AG04450 (cell line): ENCODE measurements at places on chromosomes 4 and X. TPM values are rescaled to one million over a fixed set of nuclear protein-coding genes. Genes with fewer than 3 reads are reported as not detected.

WAS gene
- polyA plus RNA-seq = 0.14 TPM in 1 of 2 replicates, not detected in the other

DKK2 gene
- polyA plus RNA-seq = 0.74 and 0.83 TPM in 2 replicates

PPP2R2C gene
- 0.07 TPM in 1 of 2 replicates, not detected in the other for polyA plus RNA-seq

USP17L29 gene
- not detected in 2 replicates for polyA plus RNA-seq

NHSL2 gene
- polyA plus RNA-seq = 3.0 and 3.1 TPM in 2 replicates

EREG gene
- 1.5 and 1.8 TPM in 2 replicates for polyA plus RNA-seq

MAGEA8 gene
- not detected in 2 replicates for polyA plus RNA-seq

TLR6 gene
- polyA plus RNA-seq = 2.8 and 3.7 TPM in 2 replicates

SLC6A14 gene
- polyA plus RNA-seq = not detected in 2 replicates

- no peak for DNase-seq
Measured at GRCh38 chr4:98444371-98444770, 183.2 kb downstream of the RAP1GDS1 start.

DNA sequence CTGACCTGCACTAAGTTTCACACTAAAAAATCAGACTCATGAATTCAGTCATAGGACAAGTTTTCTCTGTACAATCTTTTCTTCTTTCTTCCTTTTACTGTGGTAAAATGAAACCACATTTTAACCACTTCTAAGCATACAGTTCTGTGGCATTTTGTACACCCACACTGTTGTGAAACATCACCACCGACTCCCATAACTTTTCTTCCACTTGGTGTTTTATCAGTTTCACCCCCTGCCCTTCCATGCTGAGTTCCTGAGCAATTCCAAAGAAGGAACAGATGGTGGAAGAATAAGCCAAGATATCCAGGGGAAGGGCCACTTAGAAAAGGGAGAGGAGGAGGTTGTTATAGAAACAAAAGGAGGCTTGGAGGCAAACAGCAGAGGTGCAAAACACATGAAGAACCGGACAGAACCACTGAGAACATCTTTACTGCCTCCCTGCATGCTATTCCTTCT is 22.6 kb downstream of the SLC25A4 start:
- peak; percentile 46 for DNase-seq

DNA sequence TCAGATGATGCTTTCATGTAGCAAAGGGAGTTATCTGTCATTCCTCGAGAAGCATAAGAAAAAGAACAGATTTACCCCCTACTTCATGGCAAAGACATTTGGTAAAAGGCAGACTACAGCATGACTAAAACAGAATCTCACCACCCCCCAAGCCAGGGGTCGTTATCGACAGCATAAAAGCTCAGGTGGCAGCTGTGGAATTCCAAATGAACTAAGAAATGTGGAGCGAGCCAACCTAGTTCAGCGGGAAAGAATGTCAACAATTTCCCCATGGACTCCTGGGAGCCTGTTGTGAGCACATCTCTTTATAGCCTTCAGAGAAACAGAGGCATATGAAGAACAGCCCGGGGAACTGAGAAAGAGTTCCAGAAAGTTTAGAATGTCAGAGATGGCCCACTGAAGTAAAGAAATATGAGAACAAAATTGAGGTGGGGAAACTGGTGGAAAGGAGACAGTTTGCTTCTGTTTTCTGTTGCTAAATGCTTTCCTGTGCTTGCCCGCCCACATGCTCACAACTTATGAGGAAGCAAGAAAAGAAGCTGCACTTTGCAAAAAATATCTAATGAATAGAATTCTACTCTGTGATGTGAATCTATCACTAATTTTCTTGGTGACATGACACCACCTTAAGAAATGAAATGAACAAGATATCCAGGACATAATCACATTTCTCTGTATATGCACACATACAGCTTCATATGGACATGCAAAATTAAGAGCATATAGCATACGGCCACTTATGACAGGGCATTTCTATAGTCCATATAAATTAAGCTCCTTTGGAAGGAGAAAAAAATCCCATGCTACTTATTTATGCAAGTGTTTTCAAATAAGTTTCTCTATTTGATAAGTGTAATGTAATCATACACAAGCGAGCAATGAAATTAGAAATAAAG is 135.3 kb upstream of the MID1 start:
- DNase-seq = peak; percentile 63

GRCh38 chr4:94856030-94856429 is 98.3 kb downstream of the BMPR1B start:
- DNase-seq = no peak

DNA sequence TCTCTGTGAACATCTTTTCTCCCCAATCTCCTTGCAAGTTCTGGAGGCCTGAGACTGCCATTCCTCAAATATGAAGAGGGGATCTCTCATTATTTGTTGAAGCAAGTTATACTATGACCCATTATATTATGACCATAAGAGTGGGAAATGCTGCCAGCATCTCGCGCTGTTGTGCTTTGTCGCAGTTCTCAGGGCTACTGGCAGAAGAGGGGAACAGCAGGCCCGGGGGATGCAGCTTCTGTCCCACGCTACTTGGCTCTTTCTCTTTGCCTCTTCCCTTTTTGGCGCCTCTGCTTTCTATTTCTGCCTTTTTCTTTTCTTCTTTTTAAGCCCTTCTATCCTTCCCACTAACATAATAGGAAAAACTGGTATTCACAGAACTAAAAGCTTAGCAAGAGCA is 64.2 kb downstream of the GEMIN8 start:
- DNase-seq = no peak

DNA sequence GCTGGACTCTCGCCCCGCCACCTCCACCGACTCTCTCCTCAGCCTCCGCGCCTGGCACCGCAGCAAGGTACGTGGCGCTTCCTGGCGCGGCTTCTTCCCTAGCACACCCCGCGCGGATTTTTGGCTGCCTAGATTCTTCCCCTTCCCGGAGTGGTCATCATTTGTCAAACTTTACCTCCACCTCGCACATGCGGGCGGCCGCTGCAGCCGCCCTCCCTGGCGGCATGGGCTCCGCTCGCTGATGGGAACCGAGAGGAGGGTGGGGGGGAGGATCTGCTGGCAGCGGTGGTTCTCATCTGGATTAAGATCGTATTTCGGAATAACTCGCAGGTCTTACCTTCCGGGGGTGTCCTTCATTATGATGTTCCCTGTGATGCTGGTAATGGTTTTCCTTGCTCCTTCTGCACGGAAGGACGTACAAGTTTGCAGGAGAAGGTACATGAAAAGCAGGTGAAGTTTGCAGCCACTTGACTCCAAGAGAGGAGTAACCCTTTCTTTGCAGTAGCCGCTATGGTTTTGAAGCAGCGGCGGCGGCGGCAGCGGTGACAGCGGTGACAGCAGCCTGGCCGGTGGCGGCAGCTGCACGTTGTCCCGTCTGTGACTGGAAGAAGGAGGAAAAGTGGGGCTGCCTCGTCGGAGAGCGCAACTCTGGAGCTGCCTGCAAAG is 2183.9 kb upstream of the TENM3 start:
- no peak for DNase-seq

GRCh38 chr4:165813606-165814005 is 59.4 kb upstream of the TLL1 start:
- DNase-seq = no peak

GRCh38 chr4:110359076-110359475 is 116.9 kb upstream of the ENPEP start:
- DNase-seq = no peak

DNA sequence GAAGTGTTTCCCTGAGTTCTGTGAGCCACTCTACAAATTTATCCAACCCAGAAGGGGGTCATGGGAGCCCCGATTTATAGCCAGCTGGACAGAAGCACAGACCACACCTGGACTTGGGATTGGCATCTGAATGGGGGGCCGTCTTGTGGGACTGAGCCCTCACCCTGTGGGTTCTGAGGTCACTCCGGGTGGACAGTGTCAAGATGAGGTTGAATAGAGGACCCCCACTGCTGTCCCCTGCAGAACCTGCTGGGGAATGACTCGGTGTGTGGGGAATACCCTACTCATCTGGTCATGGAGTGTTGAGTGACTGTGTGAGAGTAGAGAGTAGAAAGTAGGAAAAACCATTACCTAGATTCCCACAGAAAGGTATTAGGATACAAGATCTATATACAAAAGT is 67.5 kb downstream of the ZFYVE28 start:
- DNase-seq = no peak

DNA sequence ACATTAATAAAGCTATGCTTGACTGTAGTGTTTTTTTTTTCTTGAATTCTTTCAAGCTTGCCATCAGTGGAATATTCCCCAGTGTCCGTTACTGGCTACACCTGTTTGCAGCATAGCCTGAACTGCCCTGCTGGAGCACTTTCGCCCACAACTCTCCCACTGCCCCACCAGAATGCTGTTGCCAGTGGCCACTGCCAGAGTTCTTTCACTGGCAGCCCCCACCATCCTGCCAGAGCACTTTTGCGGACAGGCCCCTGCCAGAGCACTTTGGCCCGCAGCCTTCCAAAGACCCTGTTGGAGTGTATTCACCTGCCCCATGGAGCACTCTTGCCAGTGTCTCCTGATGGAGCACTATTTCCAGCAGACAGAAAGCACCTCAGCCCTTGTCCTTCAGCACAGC is 452.3 kb upstream of the GRID2 start:
- no peak for DNase-seq

GRCh38 chrX:39813631-39814277 is 284.0 kb downstream of the BCOR start:
- DNase-seq = no peak

DNA sequence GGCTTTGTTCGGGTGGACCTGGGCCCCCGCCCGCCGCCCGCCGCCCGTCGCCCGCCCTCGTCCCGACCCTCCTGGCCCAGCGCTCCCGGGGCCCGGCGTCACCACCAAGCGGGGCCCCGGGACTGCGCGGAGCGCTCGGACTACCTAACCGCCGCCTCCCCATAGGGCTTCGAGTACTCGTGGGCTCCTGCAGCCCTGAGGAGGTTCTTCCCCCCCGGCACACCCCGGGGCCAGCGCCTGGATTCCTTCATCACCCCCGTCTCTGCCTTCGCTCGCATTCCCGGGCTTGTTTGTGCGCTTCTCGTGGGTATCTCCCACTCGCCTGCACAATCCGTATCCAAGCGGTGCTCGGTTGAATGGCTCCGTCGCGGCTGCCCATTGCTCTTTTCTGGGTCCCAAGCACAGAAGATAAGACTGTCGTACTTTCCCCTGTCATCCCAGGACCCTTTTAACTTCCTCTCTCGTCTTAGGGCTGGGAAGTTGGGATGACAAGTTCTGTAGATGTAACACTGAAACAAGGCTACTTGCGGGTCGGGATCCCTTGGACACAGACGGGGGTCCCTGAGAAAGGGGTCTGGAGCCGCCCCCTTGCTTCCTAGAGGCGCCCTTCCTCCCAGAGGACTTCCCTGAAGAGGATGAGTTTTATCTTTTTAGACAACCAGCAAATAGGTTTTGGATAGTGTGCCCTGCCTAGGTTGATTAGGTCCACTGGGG is 565 bp downstream of the MOB1B start:
- no peak for DNase-seq

- no peak for DNase-seq
Measured at GRCh38 chrX:22163326-22163725, 109.4 kb upstream of the CBLL2 start.

GRCh38 chr4:80990851-80991250 is 39.7 kb upstream of the BMP3 start:
- DNase-seq = no peak

DNA sequence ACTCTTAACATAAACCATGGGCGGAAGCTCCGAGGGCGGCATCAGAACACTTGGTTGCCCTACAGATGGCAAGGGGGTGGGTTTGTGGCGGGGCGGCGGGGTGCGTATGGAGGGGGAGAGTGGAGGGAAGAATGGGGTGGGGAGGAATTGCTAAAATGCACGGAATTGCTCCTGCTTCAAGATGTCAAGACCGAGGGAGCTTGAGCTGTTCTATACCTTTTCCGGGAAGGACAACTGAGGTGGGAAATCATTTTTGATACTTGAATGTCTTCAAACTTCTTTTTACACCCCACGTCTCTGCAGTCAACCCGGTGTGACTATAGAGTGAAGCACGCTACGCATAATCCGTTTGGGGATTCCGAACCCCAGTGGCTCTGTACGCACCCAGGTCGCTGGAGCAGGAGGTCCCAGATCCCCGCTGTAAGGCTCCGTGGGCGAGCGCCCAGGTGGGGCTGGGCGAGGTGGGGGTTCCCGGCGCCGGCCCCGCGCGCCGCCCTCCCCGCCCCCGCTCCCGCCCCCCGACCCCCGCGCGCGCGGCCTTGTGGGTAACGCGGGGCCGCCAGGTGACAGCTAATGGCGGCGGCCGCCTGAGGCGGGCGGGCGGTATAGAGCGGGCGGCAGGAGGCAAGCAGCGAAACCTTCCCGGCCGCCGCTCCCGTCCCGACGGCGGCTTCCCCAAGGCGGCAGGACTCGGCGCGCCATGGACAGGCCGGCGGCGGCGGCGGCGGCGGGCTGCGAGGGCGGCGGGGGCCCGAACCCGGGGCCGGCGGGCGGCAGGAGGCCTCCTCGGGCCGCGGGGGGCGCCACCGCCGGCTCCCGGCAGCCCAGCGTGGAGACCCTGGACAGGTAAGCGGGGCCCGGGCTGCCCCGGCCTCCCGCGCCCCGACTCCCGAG is at the start of gene MTMR1:
MTMR1 (plus strand) TSS at position 566 of the 894 bp plus-strand sequence; CDS start at position 701, 135 bp downstream.
- no peak for DNase-seq

DNA sequence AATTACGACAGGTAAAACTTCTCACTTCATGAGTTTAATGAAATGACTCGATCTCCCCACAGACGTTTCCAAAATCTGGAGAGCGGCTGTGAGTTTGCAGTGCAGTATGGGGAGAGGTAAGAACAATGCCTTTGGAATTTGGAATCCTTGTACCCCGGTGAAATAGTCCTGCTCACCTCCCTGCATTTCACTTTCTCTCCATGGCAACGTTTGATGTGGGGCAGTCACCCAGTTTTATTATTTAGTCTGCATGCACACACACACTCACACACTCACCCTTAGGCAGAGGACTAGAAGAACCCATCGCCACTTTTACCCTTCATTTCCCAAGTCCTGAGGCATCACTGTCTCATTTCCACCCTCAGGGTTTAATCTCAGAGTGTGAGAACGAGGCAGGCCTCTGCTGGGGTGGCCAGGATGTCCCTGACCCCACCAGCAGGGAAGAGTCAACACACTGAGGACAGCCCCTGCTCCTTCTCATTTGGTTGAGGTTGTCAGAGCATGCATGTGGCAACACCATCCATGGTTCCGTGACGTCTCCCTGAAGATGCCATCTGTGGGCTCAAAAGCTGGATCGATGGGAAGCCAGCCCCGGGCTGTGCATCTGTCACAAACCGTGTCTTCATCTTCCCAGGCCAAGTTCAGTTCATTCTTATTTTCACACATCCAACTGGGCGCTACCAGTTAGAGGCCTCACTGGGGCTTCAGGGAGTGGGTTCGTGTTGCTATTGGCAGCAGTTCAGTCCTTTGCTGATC is 119.8 kb upstream of the TRIM2 start:
- no peak for DNase-seq

GRCh38 chr4:65089666-65090065 is 580.6 kb downstream of the EPHA5 start:
- no peak for DNase-seq

DNA sequence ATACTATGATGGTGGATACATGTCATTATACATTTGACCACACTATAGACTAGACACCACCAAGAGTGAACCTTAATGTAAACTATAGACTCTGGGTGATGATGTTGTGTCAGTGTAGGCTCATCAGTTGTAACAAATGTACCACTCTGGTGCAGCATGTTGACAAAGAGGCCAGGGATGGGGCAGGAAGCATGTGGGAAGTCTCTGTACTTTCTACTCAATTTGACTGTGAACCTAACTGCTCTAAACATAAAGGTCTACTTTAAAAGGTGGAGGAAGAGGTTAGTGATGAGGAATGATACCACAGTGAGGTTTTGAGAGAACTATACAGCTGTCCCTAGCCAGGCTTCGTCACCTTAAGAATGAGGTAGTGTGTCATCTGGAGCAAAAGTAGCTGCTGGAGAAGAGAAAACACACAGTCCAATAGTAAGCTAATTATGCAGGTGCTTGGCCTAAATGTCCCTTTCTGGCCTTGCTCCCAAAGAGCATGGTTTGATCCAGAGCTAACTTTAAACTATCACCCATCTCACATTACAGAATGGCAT is 38.4 kb downstream of the GRSF1 start:
- no peak for DNase-seq

- no peak for DNase-seq
Measured at GRCh38 chr4:176979416-176979815, 186.7 kb upstream of the VEGFC start.
